ENCODE measurements at places on chromosomes 7 and 10. TPM values are rescaled to one million over a fixed set of nuclear protein-coding genes. Genes with fewer than 3 reads are reported as not detected.

DNA sequence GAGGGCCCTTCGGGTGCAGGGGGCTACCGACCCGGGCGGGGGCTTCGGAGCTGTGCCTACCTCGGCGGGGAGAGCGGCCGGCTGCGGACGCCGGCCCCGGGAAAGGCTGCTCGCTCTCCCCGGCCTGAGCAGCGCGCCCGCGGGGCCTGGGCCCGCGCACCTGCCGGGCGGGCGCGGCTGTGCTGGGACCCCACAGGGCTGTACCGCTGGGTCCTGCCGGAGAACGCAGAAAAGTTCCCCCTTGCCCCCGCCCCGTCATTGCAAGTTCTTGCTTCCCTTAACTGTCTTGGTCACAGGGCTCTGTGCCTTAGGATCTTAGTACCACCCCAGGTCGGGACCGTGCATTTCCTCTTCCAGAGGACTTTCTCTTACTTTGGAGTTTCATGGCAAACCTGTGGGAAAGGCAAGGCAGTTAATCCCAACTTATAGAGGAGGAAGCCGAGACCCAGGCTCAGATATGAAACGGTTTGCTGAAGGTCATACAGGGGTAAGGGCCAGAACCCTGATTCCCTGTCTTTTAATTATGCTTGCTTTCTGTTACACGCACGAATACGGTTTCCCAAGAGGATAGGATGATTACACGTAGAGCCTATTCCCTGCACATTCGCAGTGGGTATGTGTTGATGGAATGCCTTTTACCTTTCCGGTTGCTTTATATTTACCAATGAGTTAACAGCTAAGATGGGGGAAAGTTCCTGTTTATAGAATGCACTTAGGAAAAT, 652 bp downstream of the PCGF5 start:
- H3K27ac ChIP-seq = peak overlapping the region; percentile 89
- H3K4me3 ChIP-seq = peak overlapping the region; percentile 95
- DNase-seq = peak; percentile 63
- H3K4me1 ChIP-seq = peaks cover 32% of the 10 kb centered on the region
- no peaks in the 10 kb centered on the region for H3K36me3 ChIP-seq

GRCh38 chr10:31700181-31700611, 228.4 kb downstream of the ARHGAP12 start:
- DNase-seq = no peak
- H3K27me3 ChIP-seq = no peaks in the 10 kb centered on the region
- no peaks in the 10 kb centered on the region for H3K36me3 ChIP-seq

DNA sequence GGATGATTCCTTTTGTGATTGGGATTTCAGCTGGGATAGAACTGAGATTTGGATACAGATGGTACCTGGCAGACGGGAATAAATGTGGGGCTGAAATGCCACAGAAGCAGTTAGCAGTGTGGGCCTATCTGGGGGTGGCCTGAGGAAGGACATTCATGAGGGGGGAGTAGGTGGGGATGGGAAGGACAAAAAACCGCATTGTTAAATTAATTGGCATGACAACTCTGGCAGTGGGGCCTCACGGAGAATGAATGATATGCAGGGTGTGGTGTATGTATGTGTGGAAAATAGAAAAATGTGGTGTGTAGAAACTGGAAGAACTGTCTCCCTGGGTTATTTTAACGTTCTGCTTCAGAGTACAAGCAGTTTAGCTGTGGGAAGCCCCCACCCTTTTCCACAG, 17.8 kb downstream of the SDK1 start:
- DNase-seq = no peak
- H3K27me3 ChIP-seq = no peaks in the 10 kb centered on the region
- H3K4me3 ChIP-seq = no peak overlapping the region
- no peaks in the 10 kb centered on the region for H3K4me1 ChIP-seq
- no peaks in the 10 kb centered on the region for H3K36me3 ChIP-seq

GRCh38 chr10:79542626-79543025, 17.6 kb downstream of the SFTPA2 start:
- no peak overlapping the region for H3K27ac ChIP-seq
- DNase-seq = no peak
- H3K27me3 ChIP-seq = no peaks in the 10 kb centered on the region
- no peaks in the 10 kb centered on the region for H3K4me1 ChIP-seq

GRCh38 chr10:66860376-66860945, 65.4 kb upstream of the LRRTM3 start:
- H3K36me3 ChIP-seq = no peaks in the 10 kb centered on the region
- no peak overlapping the region for H3K27ac ChIP-seq
- no peaks in the 10 kb centered on the region for H3K4me1 ChIP-seq
- H3K27me3 ChIP-seq = no peaks in the 10 kb centered on the region

GRCh38 chr7:42931447-42931833, 534 bp downstream of the PSMA2 start:
- H3K4me1 ChIP-seq = peaks cover 60% of the 10 kb centered on the region
- H3K36me3 ChIP-seq = peaks cover 28% of the 10 kb centered on the region
- peak overlapping the region; percentile 85 for H3K27ac ChIP-seq
- no peak for DNase-seq
- peak overlapping the region; percentile 95 for H3K4me3 ChIP-seq

GRCh38 chr7:3937146-3937545, 636.1 kb downstream of the SDK1 start:
- no peaks in the 10 kb centered on the region for H3K4me1 ChIP-seq
- no peak overlapping the region for H3K27ac ChIP-seq
- no peaks in the 10 kb centered on the region for H3K36me3 ChIP-seq
- no peak overlapping the region for H3K4me3 ChIP-seq
- DNase-seq = no peak
- H3K27me3 ChIP-seq = no peaks in the 10 kb centered on the region

DNA sequence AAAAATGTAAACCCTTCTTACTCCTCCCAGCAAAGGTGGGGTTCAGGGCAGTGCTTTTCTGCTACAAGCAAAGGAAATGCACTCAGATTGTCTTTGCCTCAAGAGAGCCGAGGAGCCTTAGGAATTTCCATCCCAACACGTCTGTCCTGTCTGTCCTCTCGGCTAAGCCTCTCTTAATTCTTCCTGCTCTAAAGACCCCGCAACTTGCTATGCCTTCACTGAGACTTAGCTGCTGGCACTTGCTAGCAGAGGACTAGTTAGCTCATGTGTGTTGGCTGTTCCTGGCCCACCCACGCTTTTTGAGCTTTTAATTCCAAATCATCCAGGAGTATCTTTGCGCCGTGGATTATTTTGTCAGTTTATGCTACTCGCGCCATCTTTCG, 481 bp upstream of the NPM3 start:
- peaks cover 4% of the 10 kb centered on the region for H3K27me3 ChIP-seq
- H3K27ac ChIP-seq = peak overlapping the region; percentile 54
- H3K4me1 ChIP-seq = peaks cover 49% of the 10 kb centered on the region
- H3K4me3 ChIP-seq = peak overlapping the region; percentile 50
- H3K36me3 ChIP-seq = no peaks in the 10 kb centered on the region

- no peak for DNase-seq
- H3K4me3 ChIP-seq = no peak overlapping the region
- no peaks in the 10 kb centered on the region for H3K4me1 ChIP-seq
- no peaks in the 10 kb centered on the region for H3K27me3 ChIP-seq
- no peaks in the 10 kb centered on the region for H3K36me3 ChIP-seq
Measured at GRCh38 chr7:13979671-13980435, 9.6 kb downstream of the ETV1 start.

DNA sequence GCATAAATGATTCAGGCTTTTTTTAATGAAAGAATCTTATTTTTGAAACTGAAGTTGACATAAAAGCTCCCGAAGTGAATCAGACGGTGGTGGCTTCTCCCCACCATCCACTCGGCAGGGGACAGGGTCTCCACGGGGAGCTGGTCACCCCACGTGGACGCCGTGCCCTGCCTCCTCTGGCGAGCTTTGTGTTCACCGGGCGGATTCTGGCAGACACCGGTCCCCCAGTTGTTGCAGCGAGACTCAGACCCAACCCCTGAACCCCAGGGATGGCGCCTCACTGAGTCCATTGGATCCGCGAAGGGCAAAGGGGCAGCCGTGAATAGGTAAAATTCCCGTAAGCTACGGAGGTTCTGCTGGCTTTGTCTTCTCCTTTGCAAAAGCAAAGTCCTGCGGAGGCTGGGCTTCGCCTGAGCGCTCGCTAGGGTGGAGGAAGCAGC, 38.4 kb downstream of the PTPRN2 start:
- no peaks in the 10 kb centered on the region for H3K27me3 ChIP-seq
- H3K36me3 ChIP-seq = no peaks in the 10 kb centered on the region

- H3K4me3 ChIP-seq = no peak overlapping the region
- no peak for DNase-seq
- H3K36me3 ChIP-seq = no peaks in the 10 kb centered on the region
- no peaks in the 10 kb centered on the region for H3K4me1 ChIP-seq
- H3K27ac ChIP-seq = no peak overlapping the region
Measured at GRCh38 chr7:11474902-11475585, 357.0 kb downstream of the THSD7A start.

DNA sequence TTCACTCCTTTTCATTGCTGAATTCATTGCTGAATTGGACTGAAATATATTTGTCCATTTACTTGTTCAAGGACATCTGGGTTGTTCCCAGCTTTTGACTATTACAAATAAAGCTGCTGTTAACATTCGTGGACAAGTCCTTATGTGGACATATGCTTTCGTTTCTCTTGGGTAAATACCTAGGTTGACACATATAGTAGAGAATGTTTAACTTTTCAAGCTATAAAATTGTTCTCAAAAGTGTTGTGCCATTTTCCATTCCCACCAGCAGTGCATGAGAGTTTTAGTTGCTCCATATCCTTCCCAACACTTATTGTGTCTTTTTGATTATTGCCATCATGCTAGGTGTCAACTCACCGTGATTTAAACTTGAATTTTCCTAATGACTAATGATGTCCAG, 17.5 kb upstream of the CPVL start:
- H3K4me1 ChIP-seq = no peaks in the 10 kb centered on the region
- DNase-seq = no peak
- H3K27me3 ChIP-seq = no peaks in the 10 kb centered on the region
- no peak overlapping the region for H3K4me3 ChIP-seq
- H3K36me3 ChIP-seq = no peaks in the 10 kb centered on the region

GRCh38 chr10:70598857-70599295, 3.7 kb downstream of the PRF1 start:
- H3K4me3 ChIP-seq = no peak overlapping the region
- no peak for DNase-seq
- H3K27me3 ChIP-seq = no peaks in the 10 kb centered on the region
- H3K36me3 ChIP-seq = no peaks in the 10 kb centered on the region

DNA sequence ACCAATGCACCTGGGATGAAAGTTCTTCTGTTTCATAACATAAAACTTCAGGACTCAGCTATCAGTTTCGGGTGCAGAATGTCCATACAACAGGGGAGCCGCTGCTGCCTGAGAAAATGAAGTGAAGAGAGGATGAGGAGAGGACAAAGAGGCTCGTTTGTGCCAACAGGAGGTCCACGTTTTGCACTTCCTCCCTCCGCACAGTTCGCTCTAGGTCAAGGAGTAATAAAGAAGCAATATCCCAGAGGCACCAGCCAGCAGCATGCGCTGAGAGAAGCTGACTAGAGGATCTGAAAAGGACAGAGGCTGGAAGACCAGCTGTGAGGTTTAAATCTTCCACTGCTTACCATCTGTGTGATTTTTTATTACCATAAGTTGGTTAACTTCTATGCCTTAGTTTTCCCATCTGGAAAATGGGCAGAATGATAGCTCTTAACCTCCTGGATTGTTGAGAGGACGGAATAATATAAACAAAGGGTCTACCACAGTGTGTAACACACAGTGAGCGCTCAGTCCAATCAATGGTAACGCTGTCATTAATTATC, 709 bp downstream of the GPAM start:
- peak overlapping the region; percentile 83 for H3K4me3 ChIP-seq
- peaks cover 8% of the 10 kb centered on the region for H3K4me1 ChIP-seq

DNA sequence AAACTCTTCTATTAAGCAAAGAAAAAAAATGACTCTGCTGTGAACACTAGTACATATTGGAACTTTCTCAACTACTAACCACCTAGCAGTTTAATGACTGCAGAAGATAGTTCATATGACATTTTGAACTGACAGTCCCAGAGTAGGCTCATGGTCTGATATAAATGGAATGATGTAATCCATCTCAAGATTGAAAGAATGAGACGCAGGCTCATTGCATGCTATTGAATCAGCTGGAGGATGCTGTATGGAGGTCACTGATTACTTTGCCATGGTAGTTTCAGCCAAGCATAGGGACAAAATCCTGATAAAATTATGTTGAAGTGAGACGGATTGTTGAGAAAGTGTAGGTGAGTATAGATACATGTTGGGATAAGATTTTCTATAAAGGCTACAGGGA, 217.6 kb upstream of the SEMA3E start:
- no peaks in the 10 kb centered on the region for H3K4me1 ChIP-seq
- H3K27ac ChIP-seq = no peak overlapping the region
- H3K27me3 ChIP-seq = no peaks in the 10 kb centered on the region

- no peaks in the 10 kb centered on the region for H3K4me1 ChIP-seq
- no peak overlapping the region for H3K4me3 ChIP-seq
- no peak for DNase-seq
- no peaks in the 10 kb centered on the region for H3K27me3 ChIP-seq
- no peak overlapping the region for H3K27ac ChIP-seq
Measured at GRCh38 chr7:11576310-11576709, 255.7 kb downstream of the THSD7A start.

GRCh38 chr7:84092207-84092606, 102.4 kb downstream of the SEMA3A start:
- no peaks in the 10 kb centered on the region for H3K4me1 ChIP-seq
- H3K27ac ChIP-seq = peak overlapping the region; percentile 11
- peak overlapping the region; percentile 15 for H3K4me3 ChIP-seq
- no peaks in the 10 kb centered on the region for H3K27me3 ChIP-seq
- no peaks in the 10 kb centered on the region for H3K36me3 ChIP-seq

Gene RARRES2
- total RNA-seq = 447 TPM

Gene DDX50
- total RNA-seq = 51.7 TPM

Gene KDM7A
- 17.0 TPM for total RNA-seq

Gene ANKRD22
- not detected for total RNA-seq

Gene OR6V1
- total RNA-seq = not detected

Gene EPO
- not detected for total RNA-seq

Gene PON1
- total RNA-seq = not detected

Gene ERCC6
- total RNA-seq = 16.6 TPM

Gene NIPSNAP2
- total RNA-seq = 158 TPM
